ENCODE measurements at places on chromosomes 11 and 22.

- no peak for DNase-seq
These were observed 15.8 kb upstream of the OMP start for GRCh38 chr11:77086521-77087472.

GRCh38 chr11:106765469-106766258, 252.6 kb downstream of the GUCY1A2 start:
- no peak for DNase-seq

GRCh38 chr11:133525976-133526375, 6.3 kb downstream of the OPCML start:
- DNase-seq = no peak

GRCh38 chr22:19607192-19608002, 83.2 kb upstream of the CLDN5 start:
- DNase-seq = peak; percentile 96

- DNase-seq = no peak
These were observed at the start of gene KRTAP5-4 for GRCh38 chr11:1622086-1622485. Gene KRTAP5-4 (minus strand): TSS chr11:1622138. CDS start chr11:1622093, 45 bp downstream.

DNA sequence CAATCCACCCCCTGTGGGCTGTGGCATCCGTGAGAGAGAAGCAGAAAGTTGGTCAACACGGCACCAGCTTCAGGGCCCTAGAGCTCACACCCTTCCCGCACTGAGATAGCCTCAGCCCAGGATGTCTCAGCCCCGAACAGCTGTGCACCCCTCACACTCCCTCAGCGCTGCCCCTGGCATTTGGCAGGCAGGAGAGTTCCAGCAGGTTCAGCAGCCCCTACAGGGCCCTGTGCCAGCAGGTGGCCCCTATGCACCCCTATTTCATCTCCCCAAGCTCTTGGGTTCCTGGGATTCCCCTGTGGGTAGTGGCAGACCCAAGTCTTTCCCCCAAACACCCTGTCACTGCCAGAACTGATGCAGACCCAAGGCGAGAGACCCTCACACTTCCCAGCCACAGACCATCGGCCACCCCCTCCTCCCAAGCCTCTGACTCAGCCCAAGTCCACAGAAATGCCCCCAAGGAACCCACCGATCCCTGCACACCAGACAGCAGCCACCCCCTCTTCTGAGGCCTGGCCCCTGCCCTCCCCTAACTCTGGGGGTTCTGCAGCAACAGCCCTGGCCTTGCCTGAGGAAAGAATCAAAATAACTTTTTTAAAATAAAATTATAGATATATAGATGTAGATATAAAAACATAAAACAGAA, 183.6 kb downstream of the IGLL1 start:
- no peak for DNase-seq
